ENCODE measurements at places on chromosomes 5 and 9.

- DNase-seq = no peak
These were observed 7.7 kb upstream of the EGFL7 start for GRCh38 chr9:136654820-136655535.

DNA sequence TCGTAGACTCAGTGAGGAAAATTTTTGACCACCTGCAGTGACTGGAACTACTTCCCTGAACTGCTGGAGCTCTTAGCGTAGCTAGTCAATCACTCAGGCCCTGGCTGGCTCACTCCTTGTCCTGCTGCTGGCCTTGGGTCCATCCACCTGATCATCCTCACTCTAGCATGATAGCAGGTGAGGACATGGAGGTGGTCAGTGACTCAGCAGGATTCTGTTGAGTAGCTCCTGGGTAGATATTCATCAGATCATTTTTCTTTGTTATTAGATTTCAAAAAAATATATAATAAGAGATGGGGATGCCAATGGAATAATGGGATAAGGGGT is 25.0 kb upstream of the SEMA4D start:
- no peak for DNase-seq

DNA sequence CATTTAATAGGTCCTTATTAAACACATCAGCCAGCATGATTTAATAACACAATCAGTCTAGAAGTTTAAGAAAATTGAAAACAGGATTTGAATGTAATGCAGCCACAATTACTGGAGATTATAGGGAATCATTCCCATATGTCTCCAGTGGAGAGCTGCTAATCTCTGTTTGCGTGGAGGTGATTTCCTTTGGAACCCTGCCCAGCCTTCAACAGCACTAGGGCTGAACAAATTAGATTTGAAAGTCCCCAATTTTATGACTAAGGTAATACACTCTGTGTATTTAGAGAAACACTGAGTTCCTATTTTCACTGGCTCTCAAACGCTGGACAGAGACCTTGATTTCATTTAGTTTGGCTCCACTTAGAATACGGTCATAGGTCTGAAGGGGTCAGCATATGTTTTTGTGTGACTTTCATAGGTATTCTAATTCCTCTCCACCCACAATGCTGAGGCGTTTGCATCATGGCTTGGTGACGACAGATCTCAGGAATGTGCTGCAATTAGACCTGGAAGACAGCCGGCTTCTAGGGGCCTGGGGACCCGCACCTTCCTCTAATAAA is 508.3 kb downstream of the EBF1 start:
- no peak for DNase-seq

GRCh38 chr5:76391014-76391413 is 12.1 kb upstream of the IQGAP2 start:
- DNase-seq = no peak

DNA sequence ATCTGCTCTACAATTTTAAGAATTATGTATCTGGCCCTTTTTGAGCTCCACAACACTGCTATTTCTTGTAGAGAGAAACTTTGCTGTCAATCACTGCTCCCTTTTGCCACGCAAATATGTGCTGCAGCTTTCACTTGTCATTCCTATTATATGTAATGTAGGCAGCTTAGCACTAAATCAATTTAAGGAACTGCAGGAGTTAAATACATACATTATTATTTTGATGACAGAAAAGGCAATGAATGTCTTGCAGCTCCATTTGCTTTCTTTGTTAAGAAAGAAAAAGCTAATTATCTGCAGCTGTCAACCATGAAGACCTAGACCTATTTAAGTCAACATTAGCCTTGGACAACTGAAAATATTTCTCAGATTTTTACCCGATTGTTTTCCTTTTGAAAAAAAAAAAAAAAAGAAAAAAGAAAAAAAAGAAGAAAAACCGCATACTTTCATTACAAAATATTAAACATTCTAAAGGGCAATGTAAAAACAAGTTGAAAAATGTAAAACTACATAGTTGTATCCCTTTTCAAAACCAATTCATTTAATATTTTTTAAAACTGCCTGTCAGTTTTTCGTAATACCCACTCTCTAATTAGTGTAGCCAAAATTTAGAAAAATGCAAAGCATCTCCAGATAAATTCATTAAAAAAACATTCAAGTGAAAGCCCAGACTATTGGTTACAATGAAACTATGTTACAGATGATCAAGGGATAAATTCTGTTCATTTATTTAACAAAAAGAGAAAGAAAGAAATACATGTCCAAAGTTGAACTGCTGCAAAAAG is 57.2 kb downstream of the RFX3 start:
- DNase-seq = no peak

DNA sequence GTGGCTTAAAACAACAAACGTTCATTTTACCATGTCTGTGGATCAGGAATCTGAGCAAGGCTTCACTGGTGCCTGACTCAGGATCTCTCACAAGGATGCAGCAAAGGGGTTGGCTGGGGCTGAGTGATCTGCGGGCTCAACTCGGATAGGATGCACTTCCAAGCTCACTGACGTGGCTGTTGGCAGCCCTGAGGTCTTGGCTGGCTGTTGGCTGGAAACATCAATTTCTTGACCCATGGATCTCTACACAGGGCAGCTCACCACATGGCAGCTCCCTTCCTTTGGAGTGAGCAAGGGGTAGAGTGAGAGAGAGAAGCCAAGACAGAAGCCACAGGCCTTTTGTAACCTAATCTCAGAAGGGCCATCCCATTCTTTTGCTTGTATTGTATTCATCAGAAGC is 202.1 kb downstream of the NXNL2 start:
- no peak for DNase-seq

Measured in frontal cortex (tissue), 4 donors.